ENCODE measurements at places on chromosomes 16 and 17.

- no peak for DNase-seq
Measured at GRCh38 chr16:30519120-30520049, 7.0 kb downstream of the ZNF768 start.

GRCh38 chr17:58969156-58969555 is 137.5 kb downstream of the TRIM37 start:
- DNase-seq = no peak

- DNase-seq = no peak
Measured at GRCh38 chr17:81918832-81919545, 1.0 kb upstream of the SIRT7 start.

DNA sequence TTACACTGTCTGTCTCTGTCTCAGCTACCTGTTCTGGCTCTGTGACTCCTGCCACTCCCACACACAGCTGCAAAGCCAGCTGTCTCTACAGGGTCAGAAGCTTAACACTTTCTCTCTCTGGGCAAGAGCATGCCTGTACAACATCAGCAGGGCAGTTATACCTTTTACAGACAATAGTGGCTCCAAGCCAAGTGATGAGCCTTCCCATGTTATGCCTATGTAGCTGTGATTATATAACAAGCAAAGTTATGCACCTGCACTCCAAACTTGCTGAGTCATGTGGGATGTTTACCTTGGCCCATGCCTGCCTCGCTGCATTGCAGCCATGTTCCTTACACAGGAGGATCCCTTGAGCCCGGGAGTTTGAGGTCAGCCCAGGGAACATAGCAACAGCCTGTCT is 31.8 kb upstream of the APPBP2 start:
- no peak for DNase-seq

- no peak for DNase-seq
Measured at GRCh38 chr16:377419-377951, 4.3 kb downstream of the PGAP6 start.

GRCh38 chr16:179211-180092 is 807 bp upstream of the HBQ1 start:
- no peak for DNase-seq

DNA sequence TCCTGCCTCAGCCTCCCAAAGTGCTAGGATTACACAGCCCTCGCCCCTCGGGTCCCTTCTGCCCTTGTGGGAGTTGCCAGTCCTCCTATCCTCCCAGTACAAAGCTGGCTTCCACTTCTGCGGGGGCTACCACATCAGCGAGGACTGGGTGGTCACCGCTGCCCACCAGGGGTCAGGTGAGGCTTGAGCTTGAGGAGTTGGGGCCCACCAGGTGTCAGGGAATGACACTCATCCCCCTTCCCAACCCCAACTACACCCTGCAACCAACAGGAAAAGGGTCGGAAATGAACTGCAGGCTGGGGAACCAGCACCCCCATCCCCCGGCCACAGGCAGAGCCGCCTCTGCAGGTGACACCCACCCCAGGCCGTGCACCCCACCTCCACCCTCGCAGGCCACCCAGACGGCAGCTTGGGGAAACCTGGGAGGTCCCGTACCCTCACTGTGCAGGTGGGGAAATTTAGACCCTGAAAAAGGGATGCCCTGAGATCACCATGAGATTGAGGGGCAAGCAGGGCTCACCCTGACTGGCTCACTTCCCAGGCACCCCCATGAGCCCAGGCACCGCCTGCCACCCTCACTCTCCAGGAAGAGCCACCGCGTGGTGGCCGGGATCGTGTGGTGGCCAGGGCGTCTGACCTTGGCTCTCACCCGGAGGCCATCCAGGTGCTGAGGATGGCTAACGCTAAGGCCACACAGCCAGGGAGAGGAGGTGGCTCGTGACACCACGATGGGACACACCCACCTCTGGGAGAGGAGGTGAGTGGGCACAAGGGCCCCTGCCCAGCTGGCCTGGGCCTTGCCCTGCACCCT is 8.0 kb downstream of the CTRB1 start:
- no peak for DNase-seq

- peak; percentile 33 for DNase-seq
Measured at GRCh38 chr17:75845058-75845711, 981 bp upstream of the UNC13D start.

- DNase-seq = no peak
Measured at GRCh38 chr16:82700541-82701235, 73.9 kb downstream of the CDH13 start.

DNA sequence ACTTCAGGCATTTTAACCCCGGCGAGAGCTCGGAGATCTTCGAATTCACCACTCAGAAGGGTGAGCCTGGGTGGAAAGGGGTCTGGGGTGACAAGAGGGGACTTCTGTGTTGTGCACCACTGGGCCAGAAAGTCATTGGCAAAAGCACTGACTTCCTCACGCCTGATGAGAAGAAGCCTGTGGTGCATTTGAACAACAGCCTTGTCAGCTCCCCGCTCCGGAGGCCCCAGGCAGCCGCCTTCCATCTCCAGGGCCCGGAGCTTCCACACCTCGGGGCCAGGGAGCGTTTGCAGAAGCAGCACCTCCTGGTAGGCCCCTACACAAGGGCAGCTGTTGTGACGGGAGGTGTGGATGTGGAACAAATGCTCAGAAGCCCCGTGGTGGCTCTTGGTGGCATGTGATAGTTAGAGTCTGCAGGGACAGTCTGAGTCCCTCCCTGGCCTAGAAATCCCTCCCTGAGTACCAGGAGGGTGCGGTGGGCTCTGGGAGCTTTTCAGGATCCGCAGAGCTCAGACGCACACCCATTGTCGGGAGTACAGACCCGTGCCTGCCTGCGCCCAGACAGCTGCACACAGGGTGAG is 9.7 kb downstream of the CACNG1 start:
- no peak for DNase-seq

GRCh38 chr16:46748775-46749705 is 896 bp upstream of the MYLK3 start:
- DNase-seq = no peak

- DNase-seq = no peak
Measured at GRCh38 chr16:50259334-50260205, 6.8 kb upstream of the ADCY7 start.

DNA sequence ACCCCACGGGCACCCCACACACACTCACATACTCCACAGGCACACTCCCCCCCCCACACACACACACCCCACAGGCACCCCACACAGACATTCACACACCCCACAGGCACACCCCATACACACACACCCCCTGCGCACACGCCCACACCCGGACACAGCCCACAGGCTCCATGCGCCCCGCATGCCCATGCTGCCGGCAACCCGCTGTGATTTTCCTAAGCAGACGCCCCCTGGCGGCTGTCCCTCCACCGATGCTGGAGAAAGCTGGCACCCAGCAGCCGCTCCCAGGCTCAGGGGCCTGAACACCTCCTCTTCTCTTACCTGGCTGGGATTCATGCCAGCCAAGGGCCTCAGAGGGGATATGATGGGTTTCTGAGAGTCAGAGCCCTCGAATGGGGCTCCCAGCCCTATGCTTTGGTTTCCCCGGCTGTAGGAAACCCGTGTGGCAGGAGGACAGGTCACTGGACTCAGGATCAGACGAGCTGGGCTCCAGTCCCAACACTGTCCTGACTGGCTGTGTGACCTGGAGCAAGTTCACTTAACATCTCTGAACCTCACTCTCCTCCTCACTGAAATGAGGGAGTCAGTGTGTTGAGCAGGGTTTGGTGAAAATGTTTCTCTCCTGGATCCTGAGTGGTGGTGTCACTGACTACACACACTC is 19.6 kb upstream of the TNFRSF13B start:
- peak; percentile 67 for DNase-seq

DNA sequence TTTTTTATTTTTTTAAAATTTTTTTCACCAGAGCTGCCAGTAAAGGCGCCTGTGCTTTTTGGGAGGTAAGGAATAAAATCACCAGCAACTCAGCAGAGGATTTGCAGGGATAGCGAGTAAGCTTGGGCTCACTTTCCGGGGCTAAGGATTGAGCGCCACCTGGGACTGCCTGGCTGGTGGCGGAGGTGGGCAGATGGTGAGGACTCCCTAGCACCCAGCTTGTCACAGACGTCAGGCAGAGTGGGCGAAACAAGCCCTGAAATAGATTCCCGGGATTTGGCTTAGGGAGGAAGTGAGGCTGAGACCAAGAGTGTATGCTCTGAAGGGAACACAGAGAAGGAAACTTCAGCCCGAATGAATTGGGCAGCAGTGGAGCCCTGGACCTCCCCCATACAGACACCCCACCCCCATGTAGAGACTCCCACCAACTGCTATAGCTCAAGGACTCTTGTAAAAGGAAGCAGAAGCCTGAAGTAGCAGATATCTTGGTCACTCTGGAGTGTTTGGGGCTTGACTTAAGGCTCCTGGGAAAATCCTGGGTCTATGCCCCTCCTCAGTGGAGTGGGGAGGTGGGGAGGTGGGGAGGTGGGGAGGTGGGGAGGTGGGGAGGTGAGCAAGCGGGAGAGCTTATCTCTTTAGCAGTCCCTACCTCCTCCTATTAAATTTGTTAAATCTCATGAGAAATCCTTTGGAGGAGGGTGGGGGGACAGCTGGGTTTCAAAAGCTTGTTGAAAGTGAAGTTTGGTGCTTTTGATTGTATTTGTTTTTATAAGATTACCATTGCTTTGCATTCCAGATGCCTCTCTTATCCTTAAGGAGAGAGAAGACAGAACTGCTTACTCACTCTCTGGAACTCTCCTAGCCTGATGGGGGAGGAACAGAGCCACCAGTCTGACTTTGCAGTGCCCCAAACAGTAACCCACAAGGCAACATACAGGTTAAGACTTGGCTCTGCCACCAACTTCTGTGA is 8.2 kb downstream of the ARL4D start:
- DNase-seq = no peak

GRCh38 chr17:897970-898619 is 81.5 kb downstream of the NXN start:
- DNase-seq = no peak

All from SW 1271 (cell line).